ENCODE measurements at places on chromosomes 7 and 10.
A peak's percentile ranks its signal among the peaks of the same experiment; 100 is the strongest.

DNA sequence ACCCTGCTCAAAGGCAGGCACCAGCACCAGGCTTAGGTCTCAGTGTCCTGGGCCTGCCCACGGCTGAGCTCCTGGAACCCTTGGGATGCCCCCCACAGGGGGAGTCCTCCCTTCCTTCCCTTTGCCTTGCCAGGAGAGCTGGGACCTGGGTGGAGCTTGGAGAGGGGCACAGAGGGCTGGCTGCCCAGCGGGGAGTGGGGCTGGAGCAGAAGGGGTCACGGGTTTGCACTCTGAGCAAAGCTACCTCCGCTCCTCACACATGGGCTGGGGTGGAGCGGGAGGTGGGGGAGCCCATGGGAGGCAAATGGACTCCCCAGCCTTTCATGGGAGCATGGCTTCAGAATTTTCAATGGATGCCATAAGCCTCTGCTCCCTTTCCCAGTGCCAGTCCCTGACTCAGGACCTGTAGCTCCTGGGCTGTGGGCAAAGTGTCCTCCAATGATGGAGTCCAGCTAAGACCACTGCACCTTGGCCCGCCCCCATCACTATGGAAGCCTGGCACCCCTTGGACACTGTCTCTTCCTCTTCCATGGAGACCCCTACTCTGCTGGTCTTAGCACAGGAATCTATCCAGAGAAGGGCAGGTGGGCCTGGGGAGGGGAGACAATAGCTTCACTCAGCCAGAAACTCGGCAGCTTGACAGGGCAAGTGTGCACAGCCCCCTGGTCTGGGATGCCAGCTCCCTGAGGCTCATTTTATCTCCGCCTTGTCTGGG lies 39.9 kb downstream of the LDB3 start:
- H3K36me3 ChIP-seq, result peaks cover 23% of the 10 kb centered on the region
- peak overlapping the region; percentile 45 for H3K27ac ChIP-seq
- no peak for DNase-seq
- no peak overlapping the region for H3K4me3 ChIP-seq
- H3K27me3 ChIP-seq, result no peaks in the 10 kb centered on the region
- no peaks in the 10 kb centered on the region for H3K4me1 ChIP-seq

GRCh38 chr7:122310119-122311021 lies 5.8 kb upstream of the FEZF1 start:
- no peaks in the 10 kb centered on the region for H3K4me1 ChIP-seq
- peak overlapping the region; percentile 47 for H3K4me3 ChIP-seq

GRCh38 chr7:36192877-36193276 lies 39.8 kb downstream of the EEPD1 start:
- H3K4me3 ChIP-seq, result no peak overlapping the region
- no peak for DNase-seq
- H3K36me3 ChIP-seq, result no peaks in the 10 kb centered on the region
- H3K27me3 ChIP-seq, result no peaks in the 10 kb centered on the region
- no peak overlapping the region for H3K27ac ChIP-seq
- no peaks in the 10 kb centered on the region for H3K4me1 ChIP-seq

DNA sequence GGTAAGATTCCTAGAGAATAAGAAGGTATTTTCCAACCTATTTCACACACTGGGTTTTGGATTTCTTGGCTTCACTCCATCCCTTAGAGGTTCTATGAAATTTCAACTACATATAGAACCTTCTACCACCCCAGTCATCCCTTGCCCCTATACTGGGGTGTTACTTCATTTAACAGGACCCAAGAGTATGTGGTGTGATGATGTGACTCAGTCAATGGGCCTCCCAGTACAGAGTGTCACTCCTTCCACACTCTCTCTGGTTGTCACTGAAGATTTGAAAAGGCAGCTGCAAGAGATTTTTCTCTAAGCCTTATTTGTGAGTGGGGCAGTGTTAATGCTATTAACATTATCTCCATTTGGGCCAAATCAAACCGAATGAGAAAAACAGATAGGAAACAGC lies 33.5 kb downstream of the FGFBP3 start:
- H3K27me3 ChIP-seq, result no peaks in the 10 kb centered on the region
- H3K36me3 ChIP-seq, result no peaks in the 10 kb centered on the region
- no peak overlapping the region for H3K4me3 ChIP-seq
- peaks cover 10% of the 10 kb centered on the region for H3K4me1 ChIP-seq
- DNase-seq, result no peak
- no peak overlapping the region for H3K27ac ChIP-seq

DNA sequence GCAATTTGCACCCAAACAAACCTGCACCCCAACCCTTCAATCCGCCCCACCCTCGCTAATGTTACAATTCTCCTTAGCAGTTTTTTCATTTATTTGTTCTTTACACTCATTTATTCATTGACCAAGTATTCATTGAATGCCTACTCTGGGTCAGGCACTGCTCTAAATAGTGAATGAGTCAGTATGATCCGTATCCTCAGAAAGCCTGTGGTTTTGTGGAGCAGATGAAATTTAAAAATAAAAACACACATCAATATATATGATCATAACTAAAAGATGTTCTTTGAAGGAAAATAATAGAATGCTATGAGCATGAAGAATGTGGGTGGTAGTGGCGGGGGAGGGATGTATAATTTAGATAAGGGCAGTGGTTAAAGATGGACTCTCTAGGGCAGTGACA lies 13.3 kb downstream of the IFIT5 start:
- H3K4me1 ChIP-seq, result no peaks in the 10 kb centered on the region
- no peak for DNase-seq
- H3K36me3 ChIP-seq, result no peaks in the 10 kb centered on the region
- no peaks in the 10 kb centered on the region for H3K27me3 ChIP-seq
- H3K27ac ChIP-seq, result no peak overlapping the region

DNA sequence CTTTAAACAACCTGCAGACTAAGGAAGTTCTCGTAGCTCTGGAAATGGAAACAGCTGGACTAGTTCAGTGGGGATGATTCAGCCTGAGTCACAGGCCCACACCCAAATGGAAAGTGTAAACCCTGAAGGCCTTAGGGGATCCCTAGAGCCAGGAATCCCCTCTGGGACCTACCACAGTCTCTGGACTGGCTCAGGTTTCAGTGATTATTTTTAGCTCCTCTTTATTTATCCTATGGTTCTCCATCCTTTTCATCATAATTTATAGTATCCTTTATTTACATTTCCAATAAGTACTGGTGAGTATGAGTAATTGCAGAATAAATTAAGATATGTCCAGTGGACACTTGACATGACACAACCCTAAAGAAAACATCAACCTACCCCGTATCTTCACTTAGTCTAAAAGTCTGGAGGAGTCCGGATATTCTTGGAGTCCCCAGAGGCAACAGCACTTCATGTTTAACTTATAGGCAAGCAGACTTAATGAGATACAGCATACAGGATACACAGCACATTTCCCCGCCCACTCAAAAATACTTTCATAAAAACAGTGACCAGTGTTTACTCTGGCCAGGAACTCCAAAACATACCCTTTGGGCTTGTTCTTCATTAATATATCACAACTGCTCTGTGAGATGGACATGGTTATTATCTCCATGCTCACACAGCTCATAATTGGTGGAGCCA lies 28.4 kb upstream of the SEMA3E start:
- no peak for DNase-seq
- H3K4me3 ChIP-seq, result no peak overlapping the region
- no peak overlapping the region for H3K27ac ChIP-seq
- no peaks in the 10 kb centered on the region for H3K27me3 ChIP-seq
- no peaks in the 10 kb centered on the region for H3K4me1 ChIP-seq

GRCh38 chr7:37590824-37591223 lies 92.7 kb upstream of the GPR141 start:
- H3K36me3 ChIP-seq, result no peaks in the 10 kb centered on the region
- H3K27ac ChIP-seq, result no peak overlapping the region
- no peaks in the 10 kb centered on the region for H3K27me3 ChIP-seq

GRCh38 chr7:157155959-157156358 lies 17.2 kb downstream of the UBE3C start:
- no peak overlapping the region for H3K27ac ChIP-seq
- H3K36me3 ChIP-seq, result no peaks in the 10 kb centered on the region

- no peaks in the 10 kb centered on the region for H3K27me3 ChIP-seq
- H3K36me3 ChIP-seq, result no peaks in the 10 kb centered on the region
- H3K27ac ChIP-seq, result peak overlapping the region; percentile 70
- H3K4me1 ChIP-seq, result no peaks in the 10 kb centered on the region
Observed at GRCh38 chr7:40329601-40330153, 194.9 kb downstream of the SUGCT start.

DNA sequence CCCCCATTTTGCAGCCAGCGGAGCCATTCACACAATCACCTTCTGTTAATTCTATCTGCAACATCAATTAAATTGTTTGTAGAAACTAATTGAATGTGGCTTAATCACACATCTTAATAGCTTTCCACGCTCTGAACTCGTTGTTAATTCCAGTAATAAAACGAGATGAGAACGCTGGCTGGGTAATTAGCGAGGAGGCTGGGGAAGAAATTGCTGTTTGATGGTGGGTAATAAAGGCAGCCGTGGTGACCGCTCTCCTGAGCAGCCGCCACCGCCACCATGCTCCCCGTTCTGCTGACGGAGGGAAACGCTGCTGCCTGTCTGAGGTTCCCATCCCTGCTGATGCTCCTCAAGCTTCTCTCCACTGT lies 36.3 kb downstream of the GBX1 start:
- no peak overlapping the region for H3K27ac ChIP-seq
- H3K4me3 ChIP-seq, result no peak overlapping the region
- H3K27me3 ChIP-seq, result no peaks in the 10 kb centered on the region
- DNase-seq, result no peak

- no peaks in the 10 kb centered on the region for H3K4me1 ChIP-seq
- no peak for DNase-seq
- H3K36me3 ChIP-seq, result peaks cover 26% of the 10 kb centered on the region
- H3K4me3 ChIP-seq, result no peak overlapping the region
- H3K27ac ChIP-seq, result no peak overlapping the region
Observed at GRCh38 chr7:30879139-30880124, 32.2 kb upstream of the AQP1 start.

- H3K27me3 ChIP-seq, result no peaks in the 10 kb centered on the region
- H3K36me3 ChIP-seq, result no peaks in the 10 kb centered on the region
- peak; percentile 78 for DNase-seq
- peak within 1 kb of the TSS; percentile 88 for H3K27ac ChIP-seq
- H3K4me1 ChIP-seq, result peaks cover 6% of the 10 kb centered on the region
- H3K4me3 ChIP-seq, result peak within 1 kb of the TSS; percentile 84
Observed at GRCh38 chr7:92836489-92836999, at the start of gene CDK6. Gene CDK6, minus strand, starts transcription at chr7:92836573. Its CDS starts 3,250 bp downstream, at chr7:92833323.

GRCh38 chr7:143096146-143096545 lies 35.7 kb upstream of the PIP start:
- no peaks in the 10 kb centered on the region for H3K4me1 ChIP-seq
- H3K36me3 ChIP-seq, result no peaks in the 10 kb centered on the region
- H3K4me3 ChIP-seq, result no peak overlapping the region
- no peaks in the 10 kb centered on the region for H3K27me3 ChIP-seq

DNA sequence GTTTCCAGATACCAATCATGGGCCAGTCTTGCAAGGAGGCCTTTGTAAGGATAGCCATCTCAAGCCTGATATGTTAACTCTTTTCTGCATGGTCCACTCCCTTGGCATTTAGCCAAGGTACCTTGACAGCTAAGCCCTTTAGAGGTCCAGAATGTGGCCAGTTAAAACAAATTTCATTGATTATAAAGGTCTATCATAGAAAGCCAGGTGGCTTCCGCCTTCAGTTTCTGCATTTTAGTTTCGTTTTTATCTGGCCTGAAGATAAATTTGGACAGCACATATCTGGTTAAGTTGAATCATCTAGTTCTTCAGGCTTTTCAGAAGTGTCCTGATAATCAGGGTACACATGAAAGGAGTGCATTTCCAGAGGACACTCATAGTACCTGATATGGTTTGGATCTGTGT lies 30.7 kb downstream of the ANKIB1 start:
- H3K27me3 ChIP-seq, result no peaks in the 10 kb centered on the region
- peaks cover 14% of the 10 kb centered on the region for H3K4me1 ChIP-seq
- no peak overlapping the region for H3K27ac ChIP-seq
- H3K36me3 ChIP-seq, result no peaks in the 10 kb centered on the region

DNA sequence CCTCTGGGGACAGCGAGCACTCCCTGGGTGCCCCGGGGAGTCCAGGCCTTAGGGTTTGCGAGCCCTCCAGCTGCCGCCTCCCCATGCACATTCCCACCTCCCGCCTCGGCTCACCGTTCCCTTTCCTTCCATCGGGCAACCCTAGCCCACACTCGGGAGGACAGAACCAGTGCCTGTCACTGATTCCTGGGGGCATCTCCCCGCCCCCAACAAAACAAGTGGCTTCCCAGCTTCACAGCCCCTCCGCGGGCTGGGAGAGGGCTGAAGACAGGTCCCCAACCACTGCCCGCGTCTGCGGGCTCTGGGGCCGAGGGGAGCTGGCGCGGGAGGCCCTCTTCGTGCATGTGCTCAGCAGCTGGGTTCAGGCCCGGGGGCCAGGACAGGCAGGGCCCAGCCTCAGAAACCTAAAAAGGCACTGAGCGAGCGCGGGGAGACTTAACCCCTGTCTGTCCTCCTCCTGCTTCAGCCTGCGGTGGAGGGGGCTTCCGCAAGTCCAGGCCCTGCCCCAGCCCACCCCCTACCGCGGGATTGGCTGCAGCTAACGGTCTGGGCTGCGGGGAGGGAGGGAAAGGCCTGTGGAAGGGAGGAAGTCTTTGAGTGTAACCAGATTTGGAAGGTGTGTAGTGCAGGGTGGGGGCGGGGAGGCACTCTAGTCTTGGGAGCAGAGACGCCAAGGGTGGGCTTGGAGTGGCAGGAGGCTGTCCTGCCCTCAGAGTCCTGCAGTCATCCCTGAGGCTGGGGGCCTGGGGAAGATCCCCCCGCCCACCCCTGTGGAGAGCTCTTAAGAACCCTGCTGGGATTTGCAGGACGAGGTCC lies 1.2 kb downstream of the FLNC start:
- DNase-seq, result peak; percentile 51
- H3K27me3 ChIP-seq, result no peaks in the 10 kb centered on the region
- peak overlapping the region; percentile 58 for H3K4me3 ChIP-seq
- peak overlapping the region; percentile 90 for H3K27ac ChIP-seq
- peaks cover 64% of the 10 kb centered on the region for H3K4me1 ChIP-seq

- H3K4me1 ChIP-seq, result peaks cover 8% of the 10 kb centered on the region
- H3K36me3 ChIP-seq, result no peaks in the 10 kb centered on the region
- H3K4me3 ChIP-seq, result no peak overlapping the region
- peak overlapping the region; percentile 38 for H3K27ac ChIP-seq
- H3K27me3 ChIP-seq, result no peaks in the 10 kb centered on the region
Observed at GRCh38 chr7:118298771-118299170, 74.3 kb downstream of the ANKRD7 start.

DNA sequence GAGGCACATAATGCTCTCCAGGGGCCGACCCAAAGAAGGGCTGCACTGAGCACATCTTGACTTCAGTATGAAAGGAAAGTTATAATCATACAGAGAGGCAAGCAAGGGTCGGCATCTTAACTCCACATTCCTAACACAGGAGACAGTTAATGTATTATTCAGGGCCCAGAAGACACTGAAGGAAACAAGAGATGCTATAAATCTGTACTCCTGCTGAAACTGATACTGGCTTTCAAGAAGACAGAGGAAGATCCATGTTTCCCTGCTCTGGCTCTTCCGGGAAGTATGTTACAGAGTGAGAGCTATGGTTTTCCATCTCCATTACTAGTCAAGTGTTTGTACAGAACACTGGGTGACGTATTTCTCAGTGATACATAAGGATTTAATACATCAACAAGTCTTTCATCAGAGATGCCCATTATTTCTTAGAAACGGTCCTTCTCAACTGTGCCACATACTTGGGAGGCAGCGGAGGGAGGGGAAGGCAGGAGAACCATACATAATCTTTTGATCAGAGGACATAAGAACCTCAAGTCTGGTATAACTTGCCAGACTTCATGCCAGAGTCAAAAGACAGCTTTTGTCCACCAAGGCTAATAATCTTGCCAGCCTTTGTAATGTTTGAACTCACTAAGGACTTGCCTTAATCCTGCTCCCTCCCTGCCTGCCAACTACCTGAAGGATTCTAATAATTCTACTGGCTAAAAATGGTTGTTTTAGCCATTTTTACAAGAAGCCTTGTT lies 58.1 kb downstream of the ENO4 start:
- H3K4me1 ChIP-seq, result no peaks in the 10 kb centered on the region
- DNase-seq, result no peak
- no peaks in the 10 kb centered on the region for H3K36me3 ChIP-seq
- H3K27me3 ChIP-seq, result no peaks in the 10 kb centered on the region
- no peak overlapping the region for H3K27ac ChIP-seq
